ENCODE measurements at places on chromosomes 5 and 9.

- no peak for DNase-seq
Measured at GRCh38 chr5:168427224-168427623, 59.0 kb upstream of the RARS1 start.

GRCh38 chr9:12684974-12685373 is 8.2 kb upstream of the TYRP1 start:
- no peak for DNase-seq

GRCh38 chr5:52748590-52748989 is 39.1 kb upstream of the ITGA1 start:
- no peak for DNase-seq

- DNase-seq = no peak
Measured at GRCh38 chr9:75892216-75892911, 1.9 kb downstream of the PCSK5 start.

DNA sequence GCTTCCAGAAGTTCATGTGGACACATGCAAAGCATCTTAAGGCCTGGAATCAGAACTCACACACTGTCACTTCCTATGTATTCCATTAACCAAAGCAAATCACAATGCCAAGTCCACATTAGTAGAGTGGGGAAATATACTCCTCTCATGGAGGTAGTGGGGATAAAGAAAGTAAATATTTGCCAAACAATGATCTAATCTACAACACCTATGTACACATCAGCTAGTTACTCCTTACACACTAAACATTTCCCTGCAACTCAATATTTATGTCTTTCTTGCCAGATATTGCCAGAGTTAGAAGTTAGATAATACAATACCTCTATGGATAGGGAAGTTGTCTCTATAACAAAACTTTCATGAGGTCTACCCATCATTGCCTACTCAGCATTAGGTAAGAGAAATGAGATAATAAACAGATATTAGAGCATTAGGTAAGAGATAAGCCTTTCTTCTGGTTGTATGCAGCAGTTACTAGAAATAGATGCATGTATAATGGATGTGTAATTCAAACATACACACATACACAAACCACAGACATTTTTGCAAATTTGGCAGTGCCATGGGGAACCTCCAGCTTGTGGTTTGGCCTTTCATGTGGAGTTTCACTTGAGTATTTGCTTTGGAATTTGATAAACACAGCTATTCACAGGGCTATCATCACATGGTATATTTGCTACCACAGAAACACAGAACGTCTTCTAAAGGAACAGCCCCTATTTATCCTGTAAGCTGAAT is 196.5 kb downstream of the TLE1 start:
- no peak for DNase-seq

- DNase-seq = no peak
Measured at GRCh38 chr5:153711755-153712154, 221.3 kb downstream of the GRIA1 start.

- DNase-seq = peak; percentile 32
Measured at GRCh38 chr9:99192786-99193465, 28.8 kb downstream of the ALG2 start.
